AG09309 (cell line): ENCODE measurements at places on chromosomes 6 and 20.
A peak's percentile ranks its signal among the peaks of the same experiment; 100 is the strongest.

DNA sequence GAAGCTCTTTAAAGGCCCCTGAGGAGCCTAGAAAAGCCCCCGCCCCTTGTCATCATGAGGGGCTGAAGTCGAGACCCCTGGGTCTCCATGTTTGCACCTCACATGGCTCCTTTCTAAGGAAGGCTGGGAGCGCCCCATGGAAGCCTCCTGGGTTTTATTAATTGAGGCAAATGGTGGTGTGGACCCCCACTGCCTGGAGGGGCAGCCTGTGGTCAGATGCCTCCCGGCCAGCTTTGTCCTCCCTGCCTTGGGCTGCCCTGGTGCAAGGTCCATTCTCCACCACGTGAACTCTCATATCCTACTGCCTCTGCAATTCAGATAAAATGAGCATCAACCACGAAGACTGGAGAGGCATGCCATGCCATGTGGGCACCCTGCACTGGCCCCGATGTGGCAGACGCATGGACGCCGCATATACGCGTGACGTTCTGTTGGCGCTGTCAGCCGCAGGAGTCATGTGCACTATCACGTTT is 295.5 kb downstream of the TAF4 start:
- no peak for DNase-seq

DNA sequence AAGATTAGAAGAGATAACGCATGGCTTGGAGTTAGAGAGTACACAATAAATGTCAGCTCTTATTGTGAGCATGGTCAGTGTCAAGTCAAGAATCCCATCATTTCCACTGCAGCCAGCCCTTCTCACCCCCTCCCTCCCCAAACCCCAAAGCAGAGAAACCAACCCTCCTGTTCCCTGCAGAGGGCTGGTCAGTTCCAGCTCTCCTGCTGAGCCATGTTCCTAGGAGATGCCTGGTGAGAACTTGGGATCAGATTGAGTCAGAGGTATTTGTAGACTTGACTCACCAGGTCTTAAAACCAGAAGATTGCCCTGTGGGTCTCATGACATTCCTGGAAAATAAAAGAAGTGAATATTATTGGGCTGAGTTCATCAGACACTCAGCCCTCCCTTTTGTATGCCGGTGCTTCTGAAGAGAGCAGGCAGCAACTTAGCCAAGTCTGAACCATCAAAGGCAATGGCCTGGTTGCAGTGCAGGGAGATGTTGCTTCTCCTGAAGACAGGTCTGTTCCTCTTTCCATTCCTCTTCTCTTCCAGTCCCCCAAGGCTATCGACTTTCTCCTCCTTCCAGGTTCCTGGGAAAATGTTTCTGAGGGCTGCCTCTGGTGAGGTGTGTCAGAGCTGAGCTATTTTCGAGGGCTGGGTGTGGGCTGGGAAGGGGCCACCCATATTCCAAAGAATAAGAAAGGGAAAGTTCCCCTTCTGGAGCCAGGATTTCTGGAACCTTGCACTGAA is 278.2 kb upstream of the SUPT3H start:
- peak; percentile 99 for DNase-seq

GRCh38 chr6:1633366-1634021 is 23.8 kb downstream of the FOXC1 start:
- DNase-seq = no peak

DNA sequence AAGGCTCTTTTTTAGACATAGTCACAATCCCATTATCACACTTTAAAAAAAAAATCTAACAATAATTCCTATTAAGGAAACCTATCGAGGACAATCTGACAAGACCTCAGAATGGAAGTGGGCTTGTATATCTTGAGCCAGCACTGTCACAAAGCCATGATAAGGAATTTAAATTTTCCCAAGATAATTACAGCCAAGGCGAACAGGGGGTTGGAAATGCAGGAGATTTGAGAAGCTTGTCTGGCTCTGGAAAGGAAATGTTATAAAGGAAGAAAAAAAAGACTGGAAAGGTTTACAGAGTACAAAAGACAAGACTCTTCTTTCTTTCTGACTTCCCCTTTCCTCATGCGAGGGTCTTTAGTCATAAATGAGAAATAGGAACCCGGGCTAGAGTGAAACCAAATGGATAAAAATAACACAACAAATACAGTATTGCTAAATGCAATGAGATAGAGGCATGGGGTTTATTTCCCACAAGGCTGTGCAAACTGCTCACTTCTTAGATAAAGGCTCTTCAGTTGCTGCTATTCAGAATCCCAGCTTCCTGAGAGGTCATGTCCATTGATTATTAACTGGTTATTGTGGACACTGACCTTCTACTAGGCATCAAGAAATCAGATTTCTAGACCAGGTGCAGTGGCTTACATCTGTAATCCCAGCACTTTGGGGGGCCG is 13.4 kb upstream of the GHRH start:
- DNase-seq = no peak

DNA sequence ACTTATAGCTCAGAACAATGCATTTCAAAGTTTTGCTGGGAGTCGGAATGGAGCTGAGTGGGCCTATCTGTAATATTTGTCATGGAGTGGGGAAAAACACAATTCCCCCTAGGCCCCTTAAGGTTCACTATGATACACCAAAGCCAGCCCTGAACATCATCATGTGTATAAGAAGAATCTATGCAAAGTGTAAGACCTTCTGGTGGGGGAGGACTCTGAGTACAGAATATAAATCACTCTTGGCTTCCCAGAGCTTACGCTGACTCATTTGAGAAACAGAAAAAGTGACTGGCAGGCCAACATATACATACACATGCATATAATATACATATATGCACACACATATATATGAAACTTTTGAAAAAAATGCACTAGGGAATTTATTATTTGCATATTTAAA is 54.1 kb upstream of the UBR2 start:
- DNase-seq = no peak

GRCh38 chr20:58096880-58097423 is 131.5 kb downstream of the ANKRD60 start:
- DNase-seq = no peak

DNA sequence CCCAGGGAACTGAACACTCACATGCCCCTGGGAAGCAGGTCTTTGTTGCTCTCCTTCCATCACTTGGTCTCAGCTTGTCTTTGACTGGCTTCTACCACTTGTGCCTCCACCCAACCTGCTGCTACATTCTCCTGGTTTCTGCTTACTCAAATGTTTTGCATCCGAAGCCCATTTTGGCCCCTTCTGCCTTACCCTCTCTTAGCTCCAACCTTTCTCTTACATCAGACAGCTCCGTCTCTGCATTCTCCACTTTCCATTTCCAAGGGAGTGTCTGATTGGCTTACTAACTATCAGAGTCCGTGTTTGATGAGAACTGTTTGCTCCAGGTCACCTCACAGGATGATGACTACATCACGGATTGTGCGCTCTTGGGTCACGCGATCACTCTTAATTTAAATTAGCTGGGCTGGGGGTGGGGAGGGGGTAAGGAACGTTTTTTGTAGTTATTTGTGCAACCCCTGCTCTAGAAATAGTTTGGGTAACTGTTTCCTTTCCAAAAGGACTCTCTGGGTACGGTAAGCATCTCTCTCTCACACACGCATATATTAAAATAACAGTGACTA is 844 bp upstream of the ABRACL start:
- no peak for DNase-seq

- DNase-seq = peak; percentile 38
Observed at GRCh38 chr6:46325561-46326530, 155.1 kb upstream of the ENPP5 start.

GRCh38 chr6:170013815-170014214 is 262.4 kb downstream of the ERMARD start:
- no peak for DNase-seq

- peak; percentile 52 for DNase-seq
Observed at GRCh38 chr6:145749632-145750031, 14.3 kb upstream of the EPM2A start.

DNA sequence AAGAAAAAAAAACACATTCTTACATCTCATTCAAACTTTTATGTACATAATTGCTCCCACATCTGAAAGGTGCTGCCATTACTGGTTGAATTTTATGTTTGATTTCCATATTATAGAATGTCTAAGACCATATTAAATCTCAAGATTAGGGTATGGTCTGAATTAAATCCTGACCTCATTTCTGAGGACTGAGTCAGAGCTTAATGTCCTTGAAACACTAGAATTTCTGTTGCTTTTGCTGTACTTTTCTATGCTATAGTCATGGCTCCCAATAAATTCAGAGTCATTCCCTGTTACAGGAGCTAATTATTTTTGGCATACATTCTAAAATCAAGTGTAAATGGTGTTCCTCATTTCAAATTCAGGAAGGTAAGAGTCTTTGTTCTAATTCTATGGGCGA is 285.3 kb upstream of the MANEA start:
- no peak for DNase-seq

DNA sequence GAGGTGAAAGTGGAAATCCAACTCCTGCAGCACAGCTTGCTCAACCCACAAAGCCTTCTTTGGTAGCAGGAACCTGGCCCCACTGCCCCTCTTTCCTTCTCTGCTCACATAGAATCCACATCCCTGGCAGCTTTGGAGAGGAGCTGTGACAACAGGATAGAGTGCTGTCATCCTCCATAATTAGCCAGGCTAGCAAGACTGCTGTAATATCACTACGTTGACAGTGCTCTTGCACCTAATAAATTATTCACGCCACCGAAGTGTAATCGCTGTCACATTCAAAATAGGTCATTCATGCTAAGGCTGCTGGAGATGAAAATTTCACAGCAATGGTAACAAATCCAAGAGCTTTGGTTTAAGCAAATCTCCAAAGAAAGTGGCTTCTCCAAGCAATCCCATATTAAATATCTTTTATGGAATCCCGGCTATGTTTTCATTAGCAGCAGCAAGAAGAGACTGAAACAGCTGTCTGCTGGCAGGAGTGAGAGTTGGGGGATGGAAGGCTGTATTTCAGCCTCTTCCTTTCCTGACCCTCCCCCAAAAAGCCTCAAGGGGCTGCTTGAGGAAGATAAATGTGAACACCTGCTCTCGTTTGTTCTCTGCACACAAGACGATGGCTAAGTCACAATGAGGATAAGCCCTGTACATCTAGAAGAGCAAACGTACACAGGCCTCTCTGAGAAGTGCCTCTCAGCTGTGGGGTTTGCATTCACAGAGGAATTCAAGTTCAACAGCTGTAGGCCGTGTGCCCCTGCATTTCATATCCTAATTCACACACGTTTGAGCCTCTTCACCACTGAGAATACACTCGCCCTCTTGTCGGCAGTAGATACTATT is 16.5 kb downstream of the RIPOR2 start:
- no peak for DNase-seq

DNA sequence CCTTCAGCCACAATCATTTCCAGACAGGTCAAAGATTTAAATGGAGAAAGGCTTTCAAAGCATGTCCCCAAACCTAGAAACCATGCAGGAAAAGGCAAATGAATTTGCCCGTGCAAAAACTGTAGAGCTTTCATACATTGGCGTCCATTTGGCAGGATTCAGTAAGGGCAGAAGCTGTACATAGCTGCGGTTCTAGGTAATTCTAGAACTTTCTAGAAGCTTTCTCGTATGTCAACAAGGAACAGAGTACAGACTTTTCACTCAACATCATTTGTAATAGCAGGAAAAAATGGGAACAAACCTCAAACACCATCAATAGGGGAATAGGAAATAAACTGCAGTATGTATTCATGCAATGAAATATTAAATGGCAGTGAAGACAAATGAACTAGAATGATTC is 11.1 kb upstream of the MAPK13 start:
- DNase-seq = no peak

- no peak for DNase-seq
Observed at GRCh38 chr6:126173265-126173664, 166.7 kb upstream of the CENPW start.

GRCh38 chr6:104908031-104908887 is 48.5 kb upstream of the HACE1 start:
- no peak for DNase-seq
